ENCODE measurements at places on chromosomes 2 and 18. TPM values are rescaled to one million over a fixed set of nuclear protein-coding genes. Genes with fewer than 3 reads are reported as not detected.

DNA sequence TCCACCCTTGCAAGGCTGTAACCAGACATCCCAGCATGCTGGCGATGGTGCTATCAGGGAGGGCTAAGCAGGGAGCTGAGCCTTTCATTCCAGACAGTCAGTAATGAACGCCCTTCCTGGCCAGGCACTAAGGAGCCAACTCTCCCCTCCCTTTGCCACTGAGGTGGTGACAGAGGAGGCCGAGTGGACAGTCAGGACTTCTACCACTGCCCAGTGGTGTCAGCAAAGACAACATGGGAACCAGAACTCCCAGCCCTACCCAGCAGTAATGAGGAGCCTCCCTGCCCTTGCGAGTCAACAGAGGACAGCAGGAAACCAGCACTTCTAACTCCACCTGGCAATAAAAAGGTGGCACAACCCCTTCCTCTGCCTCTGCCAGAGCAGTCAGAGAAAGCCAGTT lies 68.6 kb downstream of the ZAP70 start:
- H3K36me3 ChIP-seq = peaks cover 11% of the 10 kb centered on the region
- H3K4me1 ChIP-seq = no peaks in the 10 kb centered on the region
- no peak for DNase-seq
- no peak overlapping the region for H3K27ac ChIP-seq

DNA sequence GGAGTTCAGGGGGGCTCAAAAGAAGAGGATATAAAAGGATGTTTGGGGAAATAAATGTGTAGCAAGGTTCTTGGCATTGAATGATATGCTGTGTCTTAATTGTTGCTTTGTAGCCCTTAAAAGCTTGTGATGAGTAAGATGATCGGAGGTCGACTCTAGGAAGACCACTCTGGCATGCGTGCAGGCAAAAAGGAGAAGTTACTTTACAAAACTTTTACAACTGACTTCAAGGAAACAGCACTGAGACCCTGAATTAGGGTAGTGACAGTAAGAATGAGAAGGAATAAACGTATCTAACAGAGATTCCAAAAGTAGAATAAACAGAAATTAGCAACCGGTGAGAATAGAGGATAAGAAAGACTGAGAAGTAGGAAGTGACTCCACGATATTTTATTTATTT lies 228.7 kb upstream of the TANK start:
- peaks cover 2% of the 10 kb centered on the region for H3K27me3 ChIP-seq
- H3K4me1 ChIP-seq = no peaks in the 10 kb centered on the region
- H3K27ac ChIP-seq = no peak overlapping the region
- no peak for DNase-seq

DNA sequence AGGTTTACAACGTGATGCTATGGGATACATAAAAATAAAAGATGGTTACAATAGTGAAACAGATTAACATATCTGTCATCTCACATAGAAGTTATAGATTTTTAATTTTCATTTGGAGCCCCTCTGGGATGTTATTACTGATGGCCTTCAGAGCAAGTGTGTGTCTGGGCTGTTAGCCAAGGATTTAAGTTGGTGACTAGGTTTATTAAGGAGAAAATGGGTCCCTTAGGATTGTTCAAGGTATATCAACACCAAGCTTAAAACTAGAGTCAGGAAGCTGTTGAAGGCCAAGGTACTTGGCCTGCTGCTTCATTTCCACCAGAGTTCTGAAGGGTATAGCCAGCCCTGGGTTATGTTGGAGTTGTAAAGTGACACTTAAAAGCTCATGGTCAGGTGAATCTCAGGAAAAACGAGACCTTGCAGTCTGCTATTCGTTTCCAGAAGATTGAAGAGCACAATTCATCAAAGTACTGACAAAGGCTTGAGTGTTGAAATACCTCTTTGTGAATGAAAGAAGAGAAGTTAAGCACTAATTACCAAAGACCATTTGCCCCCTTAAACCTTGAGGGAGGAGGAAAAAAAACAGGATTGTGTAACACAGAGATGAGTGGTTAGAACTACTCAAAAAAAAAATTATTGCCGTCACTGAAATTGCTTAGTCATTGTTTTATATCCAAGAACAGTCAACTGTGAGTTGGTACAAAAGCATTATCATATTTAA lies 48.4 kb downstream of the MAP2 start:
- no peaks in the 10 kb centered on the region for H3K4me1 ChIP-seq
- H3K36me3 ChIP-seq = no peaks in the 10 kb centered on the region
- DNase-seq = no peak
- no peak overlapping the region for H3K27ac ChIP-seq

CHRNG gene
- total RNA-seq = not detected

- H3K36me3 ChIP-seq = no peaks in the 10 kb centered on the region
- peaks cover 9% of the 10 kb centered on the region for H3K27me3 ChIP-seq
- H3K4me3 ChIP-seq = no peak overlapping the region
- no peak overlapping the region for H3K27ac ChIP-seq
- no peak for DNase-seq
- H3K4me1 ChIP-seq = no peaks in the 10 kb centered on the region
Observed at GRCh38 chr18:49844903-49845302, 31.6 kb upstream of the ACAA2 start.

GRCh38 chr18:5673616-5674015 lies 129.8 kb upstream of the EPB41L3 start:
- H3K27ac ChIP-seq = no peak overlapping the region
- H3K4me1 ChIP-seq = no peaks in the 10 kb centered on the region
- no peaks in the 10 kb centered on the region for H3K27me3 ChIP-seq
- no peak for DNase-seq
- H3K36me3 ChIP-seq = no peaks in the 10 kb centered on the region
- H3K4me3 ChIP-seq = no peak overlapping the region

DNA sequence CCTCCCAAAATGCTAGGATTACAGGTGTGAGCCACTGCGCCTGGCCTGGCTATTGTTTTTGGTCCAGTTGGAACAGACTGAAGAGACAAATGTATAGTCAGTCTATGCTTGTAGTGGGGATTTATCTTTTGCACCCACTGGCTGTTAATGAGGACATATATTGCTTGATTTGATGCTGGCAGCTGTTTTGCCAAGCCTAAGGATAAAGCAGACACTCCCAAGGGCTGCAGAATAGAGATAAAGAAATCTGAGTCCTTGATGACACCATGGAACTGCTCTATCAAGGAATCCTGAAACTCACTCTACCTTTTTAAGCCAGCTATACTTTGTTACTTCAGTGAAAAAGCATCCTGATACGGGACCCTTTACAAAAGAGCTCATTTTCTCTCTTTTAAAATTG lies 43.1 kb upstream of the ENOSF1 start:
- peaks cover 2% of the 10 kb centered on the region for H3K4me1 ChIP-seq
- no peak overlapping the region for H3K4me3 ChIP-seq
- DNase-seq = no peak

GCKR gene
- not detected for total RNA-seq

CHN1 gene
- 5.0 TPM for total RNA-seq

XDH gene
- total RNA-seq = not detected

- H3K4me1 ChIP-seq = peaks cover 53% of the 10 kb centered on the region
- DNase-seq = no peak
- no peak overlapping the region for H3K27ac ChIP-seq
- peaks cover 34% of the 10 kb centered on the region for H3K36me3 ChIP-seq
Observed at GRCh38 chr2:205696331-205696926, 14.1 kb downstream of the NRP2 start.

DNA sequence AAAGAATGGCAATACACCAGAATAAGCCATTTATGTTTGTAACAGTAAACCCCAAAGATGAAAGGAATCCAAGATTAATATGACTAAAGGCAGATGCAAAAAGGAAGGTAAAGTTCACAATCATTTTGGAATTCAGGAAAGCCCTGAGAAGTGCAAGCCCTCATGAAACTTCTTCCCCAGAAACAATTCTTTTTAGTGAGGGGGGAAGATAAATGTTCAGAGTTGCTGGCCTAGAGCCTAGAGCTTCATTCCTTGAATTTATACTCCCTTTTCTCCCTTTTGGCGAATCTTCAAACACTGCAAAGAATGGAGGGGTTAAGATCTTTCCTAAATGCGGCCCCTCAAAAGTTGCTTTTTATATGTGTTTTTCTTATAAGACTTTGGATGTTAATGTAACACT lies 368.8 kb downstream of the MEIS1 start:
- DNase-seq = no peak
- H3K27me3 ChIP-seq = no peaks in the 10 kb centered on the region
- H3K36me3 ChIP-seq = no peaks in the 10 kb centered on the region
- no peak overlapping the region for H3K27ac ChIP-seq
- no peaks in the 10 kb centered on the region for H3K4me1 ChIP-seq
- H3K4me3 ChIP-seq = no peak overlapping the region

GRCh38 chr2:15634846-15635490 lies 43.3 kb downstream of the DDX1 start:
- H3K36me3 ChIP-seq = peaks cover 69% of the 10 kb centered on the region
- H3K27me3 ChIP-seq = no peaks in the 10 kb centered on the region
- no peak overlapping the region for H3K4me3 ChIP-seq
- H3K4me1 ChIP-seq = no peaks in the 10 kb centered on the region

GRCh38 chr2:238431-238830 lies 25.4 kb downstream of the SH3YL1 start:
- peaks cover 10% of the 10 kb centered on the region for H3K4me1 ChIP-seq
- no peak overlapping the region for H3K4me3 ChIP-seq
- H3K27me3 ChIP-seq = no peaks in the 10 kb centered on the region
- DNase-seq = no peak
- H3K36me3 ChIP-seq = peaks cover 67% of the 10 kb centered on the region

- H3K36me3 ChIP-seq = no peaks in the 10 kb centered on the region
- H3K27me3 ChIP-seq = no peaks in the 10 kb centered on the region
- H3K4me3 ChIP-seq = no peak overlapping the region
- no peaks in the 10 kb centered on the region for H3K4me1 ChIP-seq
- DNase-seq = no peak
Observed at GRCh38 chr2:125397535-125398251, 1258.3 kb upstream of the GYPC start.

- H3K4me1 ChIP-seq = peaks cover 43% of the 10 kb centered on the region
- H3K27me3 ChIP-seq = peaks cover 28% of the 10 kb centered on the region
- DNase-seq = peak; percentile 35
- H3K4me3 ChIP-seq = peak within 1 kb of the TSS; percentile 93
- peaks cover 5% of the 10 kb centered on the region for H3K36me3 ChIP-seq
Observed at GRCh38 chr2:160493227-160494028, at the start of gene RBMS1. TSS of gene RBMS1 (minus strand) at chr2:160493807. CDS start at chr2:160493363, 444 bp downstream.

TMEFF2 gene
- not detected for total RNA-seq

TDRD15 gene
- total RNA-seq = not detected

GRCh38 chr2:100192825-100193224 lies 50.4 kb upstream of the AFF3 start:
- H3K4me3 ChIP-seq = no peak overlapping the region
- H3K36me3 ChIP-seq = no peaks in the 10 kb centered on the region
- peaks cover 4% of the 10 kb centered on the region for H3K27me3 ChIP-seq
- DNase-seq = no peak
- no peak overlapping the region for H3K27ac ChIP-seq

IRS1 gene
- 1.9 TPM for total RNA-seq

HOXD4 gene
- not detected for total RNA-seq

NT5C1B gene
- total RNA-seq = not detected

MRPL30 gene
- total RNA-seq = 29.4 TPM

DNA sequence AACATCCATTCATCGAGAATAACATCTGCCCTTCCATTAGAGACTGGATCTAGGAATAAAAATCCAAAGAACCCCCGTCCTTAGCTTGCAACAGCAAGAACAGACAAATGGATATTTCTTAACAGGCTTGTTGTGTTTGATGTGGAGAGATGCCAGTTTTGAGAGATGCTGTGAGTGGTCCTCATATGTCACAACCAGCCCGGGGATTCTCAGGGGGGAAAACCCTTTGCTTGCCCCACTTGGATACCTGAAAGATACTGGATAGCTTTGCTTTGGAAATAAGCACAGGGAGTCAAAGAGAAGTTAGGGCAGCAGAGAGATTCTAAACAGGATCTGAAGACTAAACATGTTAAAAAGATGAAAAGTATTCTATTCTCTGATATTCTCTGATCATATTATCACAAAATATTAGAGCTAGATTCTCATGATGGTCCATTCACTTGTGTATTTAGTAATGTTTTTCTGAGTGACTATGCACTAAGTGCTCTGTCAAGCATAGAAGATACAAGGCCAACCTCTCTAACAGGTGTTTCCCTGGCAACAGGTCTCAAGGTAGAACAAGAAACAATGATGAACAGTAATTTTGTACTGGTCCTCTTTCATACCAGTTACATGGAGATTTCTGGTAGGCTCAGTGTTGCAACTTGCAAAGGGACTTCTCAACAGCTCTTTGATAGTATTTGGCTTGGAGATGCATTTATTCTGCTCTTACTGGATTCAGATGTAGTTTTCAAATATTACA lies 348.2 kb downstream of the MYCN start:
- H3K27me3 ChIP-seq = no peaks in the 10 kb centered on the region
- H3K36me3 ChIP-seq = no peaks in the 10 kb centered on the region
- no peaks in the 10 kb centered on the region for H3K4me1 ChIP-seq
- no peak overlapping the region for H3K27ac ChIP-seq

DNA sequence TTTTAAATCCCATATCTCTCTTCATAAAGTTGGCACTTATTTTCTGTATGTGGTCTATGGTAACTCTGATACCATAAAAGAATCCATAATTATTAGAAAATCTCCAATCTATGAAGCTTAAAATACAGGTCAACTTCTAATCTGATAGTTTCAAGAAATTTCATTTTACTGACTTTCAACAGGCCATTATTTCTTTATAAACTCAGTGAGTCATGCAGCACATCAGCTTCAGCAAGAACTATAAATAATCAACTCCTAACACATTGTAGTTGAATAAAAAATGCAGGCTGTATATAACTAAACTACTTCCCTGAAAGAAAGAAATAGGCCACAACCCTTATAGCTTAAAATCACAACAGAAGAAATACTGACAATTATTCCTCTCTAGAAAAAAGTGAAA lies 204.3 kb upstream of the CCDC150 start:
- no peak overlapping the region for H3K27ac ChIP-seq
- no peaks in the 10 kb centered on the region for H3K36me3 ChIP-seq
- no peak overlapping the region for H3K4me3 ChIP-seq
- peaks cover 32% of the 10 kb centered on the region for H3K27me3 ChIP-seq

GLI2 gene
- not detected for total RNA-seq

- H3K4me3 ChIP-seq = no peak overlapping the region
- H3K36me3 ChIP-seq = peaks cover 42% of the 10 kb centered on the region
- no peak for DNase-seq
- H3K4me1 ChIP-seq = peaks cover 16% of the 10 kb centered on the region
- H3K27ac ChIP-seq = no peak overlapping the region
Observed at GRCh38 chr2:47054868-47055267, 100.2 kb downstream of the STPG4 start.

- peak; percentile 15 for DNase-seq
- peaks cover 7% of the 10 kb centered on the region for H3K4me1 ChIP-seq
- H3K27me3 ChIP-seq = peaks cover 74% of the 10 kb centered on the region
Observed at GRCh38 chr2:196592911-196593881, 46.3 kb upstream of the CCDC150 start.

GRCh38 chr2:240213226-240213475 lies 72.7 kb upstream of the OTOS start:
- DNase-seq = no peak
- H3K27ac ChIP-seq = no peak overlapping the region

- no peaks in the 10 kb centered on the region for H3K27me3 ChIP-seq
- H3K36me3 ChIP-seq = peaks cover 90% of the 10 kb centered on the region
- DNase-seq = no peak
- no peak overlapping the region for H3K27ac ChIP-seq
- H3K4me1 ChIP-seq = no peaks in the 10 kb centered on the region
Observed at GRCh38 chr2:240532031-240532775, 25.6 kb downstream of the ANKMY1 start.
